ENCODE measurements at places on chromosomes 1 and 21.

DNA sequence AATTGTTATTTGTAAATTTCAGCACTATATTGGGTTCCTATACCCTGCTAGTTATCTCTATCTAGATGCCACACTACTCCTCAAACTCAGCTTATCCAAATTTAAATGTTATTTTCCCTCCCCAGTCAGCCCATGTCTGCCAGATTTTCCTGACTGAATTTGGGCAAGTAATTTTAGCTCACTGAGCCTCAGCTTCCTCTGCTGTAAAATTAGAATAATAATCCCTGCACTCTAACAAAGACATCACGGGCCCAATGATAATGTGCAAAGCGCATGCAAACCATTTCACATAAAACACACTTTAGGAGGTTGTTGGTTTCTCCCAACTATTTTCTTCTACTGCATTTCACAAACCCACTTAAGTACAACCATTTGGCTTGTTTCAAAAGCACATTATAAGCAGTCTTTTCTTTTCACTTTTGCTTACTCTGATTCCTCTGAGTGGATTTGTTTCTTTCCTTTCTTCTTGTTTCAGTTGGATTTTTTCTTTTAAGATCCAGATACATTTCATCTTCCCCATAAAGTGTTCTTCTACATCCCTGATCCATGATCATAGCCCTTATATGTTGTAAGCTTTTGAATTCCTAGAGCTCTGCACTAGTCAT, 152.8 kb upstream of the DPT start:
- DNase-seq: no peak

- DNase-seq: peak; percentile 74
Measured at GRCh38 chr1:181159451-181160140, 71.1 kb downstream of the IER5 start.

DNA sequence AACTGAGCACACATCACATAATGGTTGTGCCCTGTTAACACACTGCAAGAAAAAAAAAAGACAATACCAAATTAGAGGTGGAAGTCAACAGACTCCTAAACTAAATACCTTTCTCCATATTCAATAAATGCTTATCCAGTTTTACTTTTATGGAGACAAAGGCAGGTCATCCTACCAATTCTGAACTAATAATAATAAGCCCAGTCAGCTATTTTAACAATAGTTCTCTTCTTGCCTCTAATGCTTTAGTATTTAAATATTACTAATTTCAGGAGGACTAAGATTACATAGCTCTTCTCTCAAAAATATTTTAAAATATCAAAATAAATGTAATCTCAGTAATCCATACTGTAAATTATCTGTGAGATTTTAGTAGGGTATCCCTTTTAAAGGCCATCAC, 10.5 kb downstream of the COPA start:
- DNase-seq: no peak

- no peak for DNase-seq
Measured at GRCh38 chr1:35845766-35846165, 37.2 kb upstream of the AGO1 start.

DNA sequence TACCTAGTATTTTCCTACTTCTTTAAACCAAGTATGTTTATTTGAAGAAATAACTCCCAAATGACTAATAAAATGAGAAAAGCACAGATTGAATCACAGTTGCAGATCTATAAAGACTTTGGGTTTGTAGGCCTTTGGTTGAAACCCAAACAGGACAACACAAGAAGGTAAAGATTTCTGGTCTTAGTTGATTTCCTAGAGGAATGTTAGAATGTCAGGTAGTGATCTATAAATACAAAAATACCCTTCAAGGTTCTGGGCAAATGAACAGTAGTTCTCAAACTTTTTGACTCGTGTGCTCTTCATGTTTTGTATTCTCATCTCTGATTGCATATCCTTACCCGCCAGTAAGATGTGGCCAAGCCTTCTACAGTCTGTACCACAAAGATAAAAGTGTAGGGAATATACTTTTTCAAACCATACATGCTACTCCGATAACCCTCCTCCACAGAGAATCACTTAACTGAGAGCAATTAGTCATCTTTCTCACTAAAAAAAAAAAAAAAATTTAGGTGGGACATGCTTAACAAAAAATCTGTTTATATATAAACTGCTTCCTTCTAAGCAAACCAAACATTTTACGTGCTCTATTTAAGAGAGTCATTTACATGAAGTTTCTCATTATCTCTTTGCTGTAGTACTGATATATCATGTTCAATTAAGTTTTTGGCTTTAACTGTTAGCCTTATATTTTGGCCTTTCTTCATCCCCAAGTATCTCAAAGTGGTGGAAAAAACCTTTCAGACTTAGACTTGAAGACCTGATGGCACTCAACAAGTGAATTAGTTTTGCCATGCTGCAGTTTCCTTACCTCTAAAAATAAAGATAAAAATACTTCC, 36.0 kb downstream of the CNIH4 start:
- no peak for DNase-seq

DNA sequence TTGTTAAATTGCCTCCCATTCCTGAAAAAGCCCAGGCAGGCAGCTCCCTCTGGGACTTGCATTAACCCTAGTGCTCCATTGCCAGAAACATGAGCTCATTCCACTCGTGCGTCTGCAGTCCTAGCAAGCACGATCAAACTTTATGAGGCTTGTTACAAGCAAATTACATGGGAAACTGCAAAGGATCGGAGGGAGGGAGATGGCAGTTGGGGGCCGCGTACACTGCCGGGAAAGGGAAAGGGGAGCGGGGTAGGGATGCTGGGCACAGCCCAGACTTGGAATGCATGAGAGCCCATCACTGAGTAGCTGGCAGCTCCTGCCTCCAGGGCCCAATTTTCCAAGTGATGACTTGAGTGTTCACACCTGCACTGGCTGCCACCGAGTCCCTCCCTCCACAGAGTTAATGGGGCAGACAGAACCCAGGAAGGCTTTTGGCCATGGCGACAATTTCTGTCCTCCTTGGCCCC, 169.9 kb downstream of the BRINP2 start:
- DNase-seq: no peak

DNA sequence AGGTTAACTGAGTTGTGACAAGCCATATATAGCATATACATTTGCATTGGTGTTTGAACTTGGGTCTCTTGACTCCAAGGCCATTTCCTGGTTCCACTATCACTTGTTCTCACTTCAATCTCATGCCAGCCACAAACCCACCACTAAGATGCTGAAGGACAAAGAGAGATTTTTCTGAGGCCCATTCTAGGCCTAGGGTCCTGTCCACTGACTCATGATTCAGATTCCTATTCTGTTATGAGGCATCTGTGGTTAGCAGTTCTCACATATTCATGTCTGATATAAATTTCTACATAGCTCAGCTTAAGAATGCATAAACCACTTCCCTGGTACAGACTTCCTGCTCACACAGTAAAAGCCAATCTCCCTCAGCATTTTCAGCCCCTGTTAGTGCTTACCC, 326.1 kb upstream of the BEND5 start:
- no peak for DNase-seq

GRCh38 chr1:22311461-22311860, 140.2 kb upstream of the ZBTB40 start:
- no peak for DNase-seq

DNA sequence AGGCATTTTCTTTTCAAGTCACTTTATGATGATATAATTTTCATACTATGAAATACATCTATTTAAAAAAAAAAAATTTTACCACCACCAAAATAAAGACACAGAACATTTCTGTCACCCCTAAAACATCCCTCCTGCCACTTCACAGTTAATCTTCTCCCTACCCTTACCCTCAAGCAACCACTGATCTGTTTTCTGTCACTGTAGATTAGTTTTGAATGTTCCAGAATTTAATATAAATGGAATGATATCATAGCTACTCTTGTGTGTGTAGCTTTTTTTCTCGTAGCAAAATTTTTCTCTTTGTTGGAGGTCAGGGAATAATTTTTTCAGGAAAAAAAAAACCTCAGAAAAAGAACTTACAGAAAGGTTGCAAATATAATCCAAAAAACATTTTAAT, 152.7 kb downstream of the RHOU start:
- no peak for DNase-seq

GRCh38 chr1:208942394-208943130, 641.0 kb upstream of the CAMK1G start:
- no peak for DNase-seq

GRCh38 chr1:117612517-117613248, 6.8 kb downstream of the TENT5C start:
- DNase-seq: no peak

DNA sequence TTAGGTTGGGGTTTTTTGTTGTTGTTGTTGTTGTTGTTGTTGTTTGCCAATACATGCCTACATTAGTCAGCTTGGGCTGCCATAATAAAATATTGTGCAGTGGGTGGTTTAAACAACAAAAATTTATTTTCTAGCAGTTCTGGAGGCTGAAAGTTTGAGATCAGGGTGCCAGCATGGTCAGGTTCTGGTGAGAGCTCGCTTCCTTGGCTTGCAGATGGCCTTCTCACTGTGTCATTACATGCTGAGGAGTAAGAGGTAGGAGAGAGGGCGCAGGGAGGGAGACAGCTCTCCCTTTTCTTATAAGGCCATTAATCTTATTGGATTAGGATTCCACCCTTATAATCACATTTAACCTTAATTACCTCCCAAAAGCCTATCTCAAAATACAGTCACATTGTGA, 52.7 kb downstream of the DIRAS3 start:
- DNase-seq: no peak

- no peak for DNase-seq
Measured at GRCh38 chr1:198893763-198894444, 255.1 kb downstream of the PTPRC start.

DNA sequence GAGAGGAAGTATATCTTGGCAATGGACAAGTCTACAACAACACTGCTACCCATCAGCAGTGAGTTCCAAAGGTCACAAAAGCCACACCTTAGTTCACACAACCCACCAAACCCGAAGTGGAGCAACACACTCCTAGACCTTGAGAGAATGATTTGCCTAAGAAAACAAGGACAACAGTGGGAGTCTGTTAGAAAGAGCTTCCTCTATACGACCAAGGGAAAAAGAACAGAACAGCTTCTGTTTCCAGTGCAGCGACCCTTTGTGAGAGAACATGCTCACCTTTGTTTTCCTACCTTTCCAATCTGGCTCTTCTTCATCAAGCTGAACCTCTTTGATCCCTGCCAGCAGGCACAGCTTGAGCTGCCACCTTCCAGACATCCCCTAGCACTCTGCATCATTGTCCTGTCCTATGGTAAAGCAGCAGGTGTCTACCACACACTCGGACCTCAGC, 56.7 kb upstream of the PALMD start:
- DNase-seq: no peak

DNA sequence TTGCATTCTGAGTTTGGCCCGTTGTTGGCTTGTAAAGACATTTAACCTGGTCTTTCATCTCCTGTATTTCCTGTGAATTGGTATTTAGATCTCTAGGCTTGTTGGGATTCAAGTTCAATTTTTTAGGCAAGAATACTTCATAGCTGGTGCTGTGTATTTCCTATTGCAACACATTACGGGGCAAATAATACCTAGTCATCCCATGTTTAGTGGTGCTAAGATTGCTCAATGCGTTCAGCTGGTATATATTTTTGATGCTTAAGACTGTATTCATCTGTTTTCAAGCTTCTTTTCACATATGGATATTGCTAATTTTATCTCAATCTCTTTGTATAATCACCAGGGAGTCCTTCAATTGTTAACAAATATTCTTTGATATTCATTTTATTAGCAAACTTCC, 87.5 kb upstream of the ZBTB18 start:
- DNase-seq: no peak

DNA sequence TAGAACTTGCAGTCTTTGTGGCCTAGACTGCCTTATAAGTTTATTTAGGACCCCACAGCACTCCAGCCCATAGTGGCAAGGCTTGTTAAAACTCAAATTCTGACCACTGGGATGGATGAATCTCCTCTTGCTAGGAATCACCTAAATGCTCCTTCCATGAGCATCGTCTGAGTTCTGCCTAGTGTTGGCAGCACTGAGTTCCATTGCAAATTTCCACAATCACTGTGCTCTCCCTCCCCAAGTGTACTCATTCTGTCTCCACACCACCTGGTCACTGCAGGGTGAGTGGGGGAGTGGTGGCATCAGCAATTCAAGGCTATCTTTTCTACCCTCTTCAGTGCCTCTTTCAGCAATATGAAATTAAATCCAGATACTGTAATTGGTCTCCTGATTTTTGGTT, 46.7 kb upstream of the PTBP2 start:
- no peak for DNase-seq

GRCh38 chr1:27392096-27392777, at the start of gene GPR3:
GPR3 (plus strand) TSS chr1:27392622; CDS start chr1:27393799, 1,177 bp downstream.
- peak; percentile 94 for DNase-seq

GRCh38 chr1:173900992-173901391, 16.1 kb downstream of the SERPINC1 start:
- no peak for DNase-seq

- no peak for DNase-seq
Measured at GRCh38 chr1:40047276-40047675, 6.7 kb downstream of the CAP1 start.

DNA sequence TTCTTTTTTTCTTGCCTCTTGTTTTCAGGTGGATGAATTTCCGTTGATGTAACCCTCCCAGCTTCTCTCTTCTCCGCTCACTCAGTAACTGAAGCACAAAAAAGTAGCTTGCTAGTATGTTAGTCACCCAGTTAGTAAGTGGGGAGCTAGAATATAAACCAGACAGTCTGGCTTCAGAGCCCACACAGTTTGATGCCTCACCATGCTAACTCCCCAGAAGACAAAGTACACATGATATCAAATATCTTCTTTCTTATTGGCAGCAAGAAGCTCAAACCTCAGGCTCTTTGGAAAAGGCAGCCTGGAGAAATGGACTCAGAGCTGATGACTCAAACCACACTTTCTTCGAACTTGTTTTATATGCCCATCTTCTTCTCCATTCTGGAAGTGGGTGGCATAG, 187.5 kb upstream of the PLXNA2 start:
- no peak for DNase-seq

DNA sequence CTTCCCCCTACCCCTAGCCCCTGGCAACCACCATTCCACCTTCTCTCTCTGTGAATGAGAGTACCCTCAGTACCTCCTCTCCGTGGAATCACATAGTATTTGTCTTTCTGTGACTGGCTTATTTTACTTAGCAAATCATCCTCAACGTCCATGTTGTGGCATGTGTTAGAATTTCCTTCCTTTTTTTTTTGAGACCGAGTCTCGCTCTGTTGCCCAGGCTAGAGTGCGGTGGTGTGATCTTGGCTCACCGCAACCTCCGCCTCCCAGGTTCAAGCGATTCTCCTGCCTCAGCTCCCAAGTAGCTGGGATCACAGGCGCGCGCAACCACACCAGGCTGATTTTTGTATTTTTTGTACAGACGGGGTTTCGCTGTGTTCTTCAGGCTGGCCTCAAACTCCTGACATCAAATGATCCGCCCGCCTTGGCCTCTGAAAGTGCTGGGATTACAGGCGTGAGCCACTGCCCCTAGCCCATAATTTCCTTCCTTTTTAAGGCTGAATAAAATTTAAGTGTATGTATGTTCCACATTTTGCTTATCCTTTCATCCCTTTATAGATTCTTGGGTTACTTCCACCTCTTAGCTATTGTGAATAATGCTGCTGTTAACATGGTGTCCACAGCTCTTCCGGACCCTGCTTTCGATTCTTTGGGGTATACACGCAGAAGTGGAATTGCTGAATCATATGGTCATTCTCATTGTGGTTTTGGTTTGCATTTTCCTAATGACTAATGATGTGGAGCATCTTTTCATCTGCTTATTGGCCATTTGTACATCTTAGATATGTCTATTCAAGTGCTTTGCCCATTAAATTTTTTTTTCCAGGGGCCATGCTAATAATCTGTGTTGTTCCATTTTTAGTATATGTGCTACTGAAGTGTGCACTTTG, 32.3 kb downstream of the ERRFI1 start:
- DNase-seq: no peak

- DNase-seq: no peak
Measured at GRCh38 chr1:225820522-225821120, 10.7 kb downstream of the EPHX1 start.

Data from CD4-positive, alpha-beta T cell treated with Interleukin-1 beta for 1 hour (primary cell).